ENCODE measurements at places on chromosomes 5 and 9.

GRCh38 chr5:179317411-179318220 is 27.6 kb downstream of the ADAMTS2 start:
- peak; percentile 69 for ATAC-seq

DNA sequence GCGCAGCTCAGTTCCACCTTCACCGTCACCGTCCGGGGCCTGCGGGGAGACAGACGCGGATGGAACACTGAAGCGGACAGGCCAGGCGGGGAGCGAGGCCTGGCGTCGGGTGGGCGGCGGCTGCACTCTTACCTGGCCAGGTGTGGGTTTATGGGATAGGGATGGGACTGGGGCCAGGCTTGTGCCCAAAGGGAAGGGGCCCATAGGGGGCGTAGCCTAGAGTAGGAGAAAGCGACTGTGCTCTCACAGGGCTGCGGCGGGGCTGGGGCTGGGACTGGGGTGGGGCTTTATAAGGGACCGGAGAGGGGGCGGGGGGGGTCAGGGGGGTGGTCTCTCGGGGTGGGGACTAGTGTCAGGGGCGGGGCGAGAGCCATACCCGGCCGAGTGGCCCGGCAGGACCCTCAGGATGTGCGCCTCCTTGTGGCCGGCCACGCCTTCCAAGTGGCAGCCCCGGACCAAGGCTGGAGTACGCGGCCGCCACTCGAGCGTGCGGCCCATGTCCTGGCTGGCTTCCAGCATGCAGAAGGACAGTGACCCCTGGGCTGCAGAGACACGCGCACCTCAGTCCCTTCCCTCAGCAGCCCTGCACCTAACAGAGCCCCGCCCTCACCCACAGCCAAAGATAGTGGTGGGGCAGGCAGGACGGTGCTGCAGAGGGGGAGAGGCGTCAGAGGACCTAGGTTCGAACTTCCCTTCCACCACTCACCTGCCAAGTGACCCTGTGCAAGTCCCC is 22.8 kb downstream of the FPGS start:
- ATAC-seq, result peak; percentile 51

- ATAC-seq, result no peak
Observed at GRCh38 chr9:4235420-4235819, 64.4 kb downstream of the GLIS3 start.

GRCh38 chr9:77892955-77893514 is 138.6 kb downstream of the GNAQ start:
- ATAC-seq, result no peak

GRCh38 chr9:20559231-20559890 is 62.9 kb downstream of the MLLT3 start:
- ATAC-seq, result no peak

DNA sequence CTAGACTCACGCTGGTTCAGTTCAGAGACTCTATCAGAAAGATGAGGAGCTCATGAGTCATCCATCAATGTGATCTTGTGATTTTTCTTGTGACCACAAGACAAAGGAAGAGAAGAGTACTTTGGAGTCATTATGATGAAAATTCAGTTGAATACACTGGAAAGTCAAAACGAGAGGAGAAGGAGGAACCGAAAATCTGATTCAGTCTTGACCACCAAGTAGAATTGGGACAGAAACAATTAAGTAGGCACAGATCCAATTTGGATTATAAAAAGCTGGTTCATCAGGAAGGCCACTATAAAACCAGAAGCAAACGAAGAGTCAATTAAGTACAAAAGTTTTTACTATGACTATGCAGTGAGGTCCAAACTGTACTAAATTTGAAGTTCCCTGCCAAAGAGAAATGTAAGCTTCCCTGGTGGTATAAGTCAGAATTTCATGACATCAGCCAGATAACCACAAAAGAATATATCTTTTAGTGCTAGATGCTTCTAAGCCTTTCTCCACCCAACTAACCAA is 90.9 kb downstream of the THBS4 start:
- peak; percentile 70 for ATAC-seq

DNA sequence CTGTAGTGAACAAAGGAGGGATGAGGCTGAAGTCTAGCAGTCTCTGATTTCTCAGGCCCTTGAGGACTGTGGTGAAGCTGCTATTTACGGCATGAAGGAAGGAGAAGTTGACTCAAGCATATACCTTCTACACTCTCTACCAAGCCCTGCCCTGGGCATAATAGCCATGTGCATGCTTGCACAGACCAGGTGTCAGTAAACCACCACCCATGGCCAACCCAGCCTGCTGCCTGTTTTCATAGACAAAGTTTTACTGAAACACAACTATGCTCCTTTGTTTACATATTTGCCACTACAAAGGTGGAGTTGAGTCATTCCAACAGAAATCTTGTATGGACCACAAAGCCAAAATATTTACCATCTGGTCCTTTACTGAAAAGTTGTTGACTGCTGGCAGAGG is 126.9 kb downstream of the PAPPA start:
- no peak for ATAC-seq

DNA sequence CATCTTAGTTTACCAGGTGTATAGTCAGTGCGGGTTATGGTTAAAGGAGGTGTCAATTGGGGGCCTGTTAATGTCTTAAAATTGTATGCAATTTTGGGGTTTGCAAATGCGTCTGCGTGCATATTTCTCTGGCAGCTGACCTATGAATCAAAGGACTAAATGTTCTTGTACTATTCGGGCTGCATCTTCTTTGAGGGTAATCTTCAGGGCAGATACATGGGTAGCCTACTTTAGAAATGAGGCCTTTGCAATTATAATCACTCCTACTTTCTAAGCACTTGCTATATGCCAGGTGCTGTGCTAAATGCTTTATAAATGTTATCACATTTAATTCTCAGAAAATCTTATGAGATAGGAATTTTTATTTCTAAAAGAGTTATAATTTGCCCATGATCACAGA is 58.2 kb downstream of the NDFIP1 start:
- no peak for ATAC-seq

- peak; percentile 64 for ATAC-seq
Observed at GRCh38 chr9:99368341-99369326, 146.6 kb downstream of the SEC61B start.

DNA sequence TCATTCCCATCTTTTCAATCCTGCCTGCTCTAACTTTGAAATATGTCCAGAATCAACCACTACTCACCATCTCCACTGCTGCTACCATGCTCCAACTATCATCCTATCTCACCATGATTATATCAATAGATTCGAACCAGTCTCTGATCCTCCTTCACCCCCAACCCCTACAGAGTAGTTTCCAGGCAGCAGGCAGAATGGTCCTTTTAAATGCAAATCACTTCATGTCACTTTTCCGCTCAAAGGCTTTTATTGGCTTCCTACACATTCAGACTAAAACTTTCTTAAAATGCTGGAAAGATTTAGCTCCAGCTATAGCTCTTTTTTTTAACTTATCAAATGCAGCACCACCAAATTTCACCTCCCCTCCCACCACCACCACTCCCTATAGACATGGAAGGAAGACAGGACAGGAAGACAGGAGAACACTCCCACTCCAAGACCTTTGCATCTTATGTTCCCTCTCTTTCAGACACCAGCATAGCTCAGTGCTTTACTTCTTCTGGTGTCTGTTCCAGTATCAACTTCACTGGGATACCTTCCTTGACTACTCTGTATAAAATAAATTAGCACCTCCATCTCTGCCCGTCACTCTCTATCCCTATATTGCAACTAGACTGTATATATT is 9.9 kb upstream of the PPP2R2B start:
- ATAC-seq, result no peak

DNA sequence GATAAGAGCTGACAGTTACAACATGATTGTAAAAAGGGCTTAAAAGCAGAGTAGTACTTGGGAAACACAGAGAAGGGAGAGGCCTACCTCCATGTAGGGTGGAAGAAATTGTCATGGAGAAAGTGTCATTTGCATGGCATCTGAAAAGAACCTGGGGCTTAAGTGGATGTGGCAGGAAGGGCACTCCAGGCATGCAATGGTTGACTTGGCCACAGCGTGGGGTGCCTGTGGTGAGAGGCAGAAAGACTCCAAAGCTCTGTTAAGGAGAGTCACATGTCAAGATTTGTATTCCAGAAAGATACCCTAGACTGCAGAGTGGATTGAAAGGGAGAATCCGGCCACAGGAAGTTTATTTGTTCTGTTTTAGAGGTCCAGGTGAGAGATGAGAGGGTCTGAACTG is 2.4 kb downstream of the POLR3G start:
- ATAC-seq, result no peak

GRCh38 chr5:159182691-159183090 is 26.7 kb downstream of the RNF145 start:
- ATAC-seq, result no peak

DNA sequence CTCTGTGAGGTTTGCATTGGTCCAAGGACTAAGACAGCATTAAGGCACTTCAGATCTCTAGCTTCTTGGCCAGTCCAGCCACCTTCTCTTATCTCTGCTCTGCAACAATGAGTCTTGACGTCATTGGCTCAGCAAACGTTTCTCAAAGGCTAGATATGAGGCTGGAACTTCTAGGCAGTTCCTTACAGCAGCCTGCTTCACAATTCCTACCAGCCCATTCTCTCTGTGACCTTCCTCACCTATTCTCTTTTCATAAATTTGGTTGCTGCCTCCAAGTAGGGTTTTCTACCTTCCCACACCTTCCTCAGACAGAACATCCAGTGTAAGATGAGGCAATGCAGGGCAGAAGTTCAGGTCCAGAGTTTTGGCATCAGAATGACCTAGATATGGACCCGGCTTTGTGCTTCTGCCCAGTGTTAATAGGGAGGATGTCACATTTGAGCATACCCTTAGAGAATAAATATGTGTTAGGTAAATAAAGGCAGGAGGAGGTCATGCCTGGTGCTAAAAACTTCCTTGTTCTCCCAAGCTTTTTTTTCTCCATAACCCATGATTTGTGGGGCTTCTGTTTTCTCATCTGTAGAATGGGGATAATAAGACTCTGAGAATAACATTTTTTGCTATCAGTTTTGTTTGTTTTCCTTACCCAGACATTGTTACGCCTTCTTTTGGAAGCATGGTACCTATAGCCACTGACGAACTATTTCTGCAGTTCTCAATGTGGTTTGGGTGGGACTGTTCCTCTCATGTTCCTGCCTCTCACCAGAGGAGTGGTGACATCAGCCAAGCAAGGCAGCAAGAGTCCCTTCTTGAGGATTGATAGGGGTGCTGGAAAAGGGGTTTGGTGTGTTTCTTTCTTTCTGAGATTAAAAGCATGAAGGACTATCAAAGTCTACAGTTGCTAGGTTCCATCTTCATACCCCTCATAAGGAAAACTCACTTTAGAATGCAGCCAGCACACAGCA is 220.6 kb upstream of the TRIM32 start:
- ATAC-seq, result no peak

DNA sequence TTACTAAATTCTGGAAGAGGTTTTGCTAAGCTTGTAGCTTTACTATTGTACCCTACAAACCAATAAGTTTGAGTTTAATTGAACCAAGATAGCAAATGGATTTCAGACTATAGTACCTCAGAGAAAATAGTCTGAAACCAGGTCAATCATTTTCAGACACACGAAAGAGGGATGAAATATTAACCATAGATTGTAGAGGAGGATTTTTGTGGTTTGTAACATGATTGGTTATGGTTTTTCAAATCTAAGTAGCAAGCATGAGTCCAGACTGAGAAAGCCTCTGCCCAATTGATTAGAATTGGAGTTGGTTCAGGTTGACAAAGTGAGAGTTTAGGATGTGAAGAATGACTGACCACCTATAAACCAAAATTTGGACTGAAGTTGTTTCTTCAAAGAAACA is 562.7 kb upstream of the DMAC1 start:
- no peak for ATAC-seq

DNA sequence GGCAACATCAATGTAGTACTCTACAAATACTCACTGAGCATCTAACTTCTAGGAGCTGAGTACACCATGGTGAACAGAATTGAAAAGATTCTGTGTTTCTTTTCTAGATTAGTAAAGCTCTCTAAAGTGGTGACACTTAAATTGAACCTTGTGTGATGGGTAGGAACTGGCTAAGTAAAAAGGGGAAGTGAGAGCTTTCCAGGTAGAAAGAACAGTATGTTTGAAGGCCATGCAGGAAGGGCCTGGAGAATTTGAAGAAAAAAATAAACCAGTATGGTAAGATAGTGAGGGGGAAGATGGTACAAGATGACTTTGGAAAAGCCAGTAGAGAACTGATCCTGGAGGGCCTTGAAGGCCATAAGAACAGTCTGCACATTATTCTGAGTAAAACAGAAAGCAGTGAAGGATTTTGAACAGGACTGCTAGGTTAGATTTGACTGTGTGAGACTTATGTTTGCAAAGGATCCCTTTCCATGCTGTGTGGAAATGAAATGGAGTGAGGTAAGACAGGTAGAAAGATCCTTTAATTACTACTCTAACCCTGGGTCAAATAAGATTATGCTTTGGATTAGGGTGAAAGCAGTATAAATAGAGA is 46.7 kb upstream of the UBQLN1 start:
- ATAC-seq, result no peak

- no peak for ATAC-seq
Observed at GRCh38 chr5:107874795-107875194, 204.1 kb upstream of the EFNA5 start.

DNA sequence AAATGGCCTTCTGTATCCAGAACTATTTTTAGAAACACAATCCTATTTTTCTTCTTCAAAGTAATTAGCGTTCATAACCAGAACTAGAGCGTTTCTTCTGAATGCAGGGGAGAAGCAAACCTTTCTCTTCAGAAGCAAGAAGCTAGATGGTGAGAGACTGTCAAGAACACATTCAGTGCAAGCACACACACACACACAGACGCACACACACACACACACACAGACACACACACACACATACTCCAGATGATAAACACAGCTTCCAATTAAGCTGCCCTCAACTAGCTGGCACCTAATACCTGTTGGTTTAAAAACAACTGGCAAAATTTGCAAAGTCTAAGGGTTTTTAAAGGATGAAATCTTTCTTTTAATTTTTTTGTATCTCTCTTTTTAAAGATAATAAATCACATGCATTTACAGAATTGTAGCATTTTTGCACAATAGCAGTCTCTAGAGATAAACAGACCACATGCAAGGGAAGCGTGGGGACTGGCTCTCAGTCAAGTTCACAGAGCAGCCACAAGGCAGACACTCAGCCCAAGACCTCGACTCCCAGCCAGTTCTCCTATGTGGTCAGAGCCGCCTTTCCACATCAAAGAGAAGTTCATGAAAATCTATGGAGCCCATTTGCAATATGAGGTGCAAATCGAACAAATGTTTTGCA is 138.5 kb downstream of the TTLL11 start:
- peak; percentile 41 for ATAC-seq

GRCh38 chr9:126830827-126831226 is 26.0 kb downstream of the ZBTB43 start:
- ATAC-seq, result no peak

GRCh38 chr9:134276453-134277245 is 49.6 kb upstream of the RXRA start:
- ATAC-seq, result no peak

- ATAC-seq, result peak; percentile 95
Observed at GRCh38 chr9:106878934-106879333, 16.0 kb downstream of the ZNF462 start.

- peak; percentile 36 for ATAC-seq
Observed at GRCh38 chr5:120464627-120465435, 731 bp downstream of the PRR16 start.

GRCh38 chr5:143225511-143225910 is 178.0 kb downstream of the NR3C1 start:
- ATAC-seq, result no peak

DNA sequence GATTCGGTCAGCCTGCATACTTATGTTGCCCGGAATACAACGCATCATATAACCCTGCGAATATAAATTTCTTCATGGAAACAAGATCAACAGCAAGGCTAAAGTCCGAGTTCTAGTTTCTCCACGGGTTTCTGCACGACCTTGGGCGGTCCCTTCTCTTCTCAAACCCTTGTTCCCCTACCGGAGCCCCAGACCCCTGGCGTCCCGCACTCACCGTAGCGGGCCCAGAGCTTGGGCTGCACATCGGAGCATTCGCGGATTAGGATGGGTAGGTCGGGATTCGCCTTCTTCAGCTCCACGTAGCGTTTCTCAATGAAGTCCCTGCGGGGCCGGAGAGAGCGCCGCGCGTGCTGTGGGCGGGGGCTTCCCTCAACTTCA is 399 bp downstream of the NDUFA2 start:
- peak; percentile 10 for ATAC-seq
